ENCODE measurements at places on chromosomes 1 and 21.

DNA sequence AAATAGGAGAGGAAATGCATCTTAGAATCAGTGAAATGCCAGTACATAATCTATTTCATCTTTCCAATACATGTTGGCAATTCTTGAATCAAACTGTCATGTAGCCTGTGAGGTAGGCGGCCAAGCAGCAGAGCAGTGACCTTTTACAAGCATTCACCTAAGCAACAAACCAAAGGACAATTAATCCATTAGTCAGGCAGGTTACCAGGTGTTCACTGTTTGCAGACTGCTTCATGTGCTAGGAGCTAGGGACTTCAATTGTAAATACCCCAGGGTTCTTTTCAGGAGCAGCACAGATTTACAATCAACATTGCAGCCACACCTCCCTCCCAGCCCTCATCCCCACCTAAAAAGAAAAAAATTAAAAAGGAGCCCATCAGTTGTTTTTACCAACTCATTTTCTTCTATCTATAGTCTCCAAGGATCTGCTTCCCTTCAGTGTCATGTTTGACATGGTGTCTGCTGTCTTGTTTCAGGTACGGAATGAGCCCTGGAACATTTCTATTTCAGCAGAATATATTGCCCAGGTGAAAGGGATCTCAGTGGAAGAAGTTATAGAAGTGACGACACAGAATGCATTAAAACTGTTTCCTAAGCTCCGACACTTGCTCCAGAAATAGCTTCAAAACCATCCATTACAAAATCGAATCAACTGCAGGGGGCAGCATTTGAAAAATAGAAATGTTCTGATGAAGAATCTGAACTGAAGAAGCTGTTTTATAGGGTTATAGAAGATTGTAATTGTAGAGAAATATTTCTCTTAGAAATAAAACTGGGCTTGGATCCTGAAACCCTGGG lies 23.0 kb downstream of the TATDN3 start:
- H3K36me3 ChIP-seq = no peaks in the 10 kb centered on the region
- H3K27me3 ChIP-seq = no peaks in the 10 kb centered on the region
- no peak for DNase-seq
- no peak overlapping the region for H3K27ac ChIP-seq
- 0 out of 2 replicates have a peak, but pooled peaks cover 3% of the 10 kb centered on the region for H3K4me1 ChIP-seq
- no peak overlapping the region for H3K4me3 ChIP-seq

GRCh38 chr1:11358984-11359383 lies 86.0 kb downstream of the UBIAD1 start:
- no peaks in the 10 kb centered on the region for H3K4me1 ChIP-seq
- DNase-seq = no peak
- no peak overlapping the region for H3K27ac ChIP-seq

DNA sequence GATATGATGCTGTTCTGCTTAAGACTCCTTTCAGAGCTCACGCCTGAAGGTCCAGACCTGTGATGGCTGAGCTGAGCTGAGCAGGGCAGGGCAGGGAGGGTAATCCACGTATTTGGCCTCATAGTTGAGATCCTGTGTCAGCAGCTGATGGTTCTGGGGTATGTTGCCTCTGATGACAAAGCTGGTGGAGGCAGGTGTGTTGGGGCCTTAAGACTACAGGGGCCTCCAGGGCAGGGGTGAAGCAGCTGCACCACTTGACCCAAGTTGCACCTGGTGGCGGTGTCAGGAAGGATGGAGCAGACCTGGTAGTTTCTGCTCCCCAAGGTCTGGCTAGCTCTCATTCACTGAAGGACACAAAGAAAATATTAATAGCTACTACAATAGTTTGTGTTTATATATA lies 57.0 kb downstream of the FCRL5 start:
- H3K36me3 ChIP-seq = no peaks in the 10 kb centered on the region
- no peak overlapping the region for H3K27ac ChIP-seq
- H3K4me3 ChIP-seq = no peak overlapping the region
- no peak for DNase-seq
- no peaks in the 10 kb centered on the region for H3K4me1 ChIP-seq
- peaks cover 4% of the 10 kb centered on the region for H3K27me3 ChIP-seq

GRCh38 chr1:199914546-199914945 lies 113.0 kb upstream of the NR5A2 start:
- no peak overlapping the region for H3K4me3 ChIP-seq
- DNase-seq = no peak
- no peak overlapping the region for H3K27ac ChIP-seq
- no peaks in the 10 kb centered on the region for H3K36me3 ChIP-seq
- H3K27me3 ChIP-seq = no peaks in the 10 kb centered on the region

DNA sequence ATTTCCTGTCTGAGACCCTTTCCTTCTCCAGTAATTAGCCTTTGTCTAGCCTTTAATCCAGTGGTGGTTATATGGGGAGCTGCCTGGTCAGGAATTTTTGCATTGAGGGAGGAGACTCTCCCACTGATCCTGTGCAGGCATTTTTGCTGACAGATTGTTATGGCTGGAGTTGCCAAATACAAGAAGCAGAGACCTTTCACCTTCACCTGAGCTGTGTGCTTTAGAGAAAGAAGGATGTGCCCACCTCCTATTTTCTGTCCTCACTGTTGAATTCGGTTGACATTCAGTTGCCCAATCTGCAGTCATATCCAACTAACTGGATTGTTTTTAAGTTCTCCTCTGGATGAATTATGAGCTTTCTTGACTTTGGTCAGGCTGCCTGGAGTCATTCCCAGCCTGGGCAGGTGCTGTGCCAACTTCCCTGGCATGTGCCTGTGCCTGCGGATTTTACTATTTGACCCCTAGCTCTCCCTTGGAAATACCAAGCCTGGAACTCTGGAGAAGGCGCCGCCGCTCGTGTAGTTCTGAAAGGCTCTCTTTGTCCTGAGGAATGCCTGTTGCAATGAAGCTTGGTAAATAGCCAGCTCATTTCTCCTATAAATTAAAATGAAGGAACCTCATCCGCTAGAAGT lies 143.9 kb downstream of the NOS1AP start:
- no peak for DNase-seq
- H3K4me3 ChIP-seq = no peak overlapping the region
- H3K27me3 ChIP-seq = no peaks in the 10 kb centered on the region

- 0 out of 2 replicates have a peak, but pooled peaks cover 2% of the 10 kb centered on the region for H3K36me3 ChIP-seq
- H3K27ac ChIP-seq = no peak overlapping the region
- no peaks in the 10 kb centered on the region for H3K27me3 ChIP-seq
Observed at GRCh38 chr1:226405411-226405988, 2.4 kb downstream of the PARP1 start.

- no peaks in the 10 kb centered on the region for H3K36me3 ChIP-seq
- H3K4me3 ChIP-seq = no peak overlapping the region
- no peaks in the 10 kb centered on the region for H3K4me1 ChIP-seq
- no peak for DNase-seq
Observed at GRCh38 chr21:44262338-44263056, 800 bp upstream of the DNMT3L start.

- H3K36me3 ChIP-seq = no peaks in the 10 kb centered on the region
- H3K27me3 ChIP-seq = no peaks in the 10 kb centered on the region
- H3K4me3 ChIP-seq = no peak overlapping the region
- no peak overlapping the region for H3K27ac ChIP-seq
- no peaks in the 10 kb centered on the region for H3K4me1 ChIP-seq
Observed at GRCh38 chr1:10050611-10051010, 17.9 kb downstream of the UBE4B start.

DNA sequence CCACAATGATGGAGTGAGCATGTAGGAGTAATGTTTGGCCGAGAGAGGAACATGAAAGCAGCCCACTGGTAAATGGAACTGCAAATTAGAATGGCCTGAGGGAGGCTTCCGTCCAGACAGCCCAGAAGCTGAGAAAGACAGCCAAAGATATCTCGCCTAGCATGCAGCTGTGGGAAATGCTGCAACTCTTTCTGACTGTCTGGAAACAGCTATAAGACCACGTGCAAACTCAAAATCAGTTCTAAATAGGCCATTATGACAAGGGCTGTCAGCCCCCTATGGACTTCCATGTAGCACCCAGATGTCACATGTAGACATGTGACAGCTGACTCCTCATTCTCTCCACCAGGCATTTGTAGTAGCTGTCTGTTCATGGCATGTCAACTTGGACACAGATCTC lies 62.9 kb upstream of the ATP1A1 start:
- no peaks in the 10 kb centered on the region for H3K36me3 ChIP-seq
- H3K4me1 ChIP-seq = no peaks in the 10 kb centered on the region
- no peaks in the 10 kb centered on the region for H3K27me3 ChIP-seq

DNA sequence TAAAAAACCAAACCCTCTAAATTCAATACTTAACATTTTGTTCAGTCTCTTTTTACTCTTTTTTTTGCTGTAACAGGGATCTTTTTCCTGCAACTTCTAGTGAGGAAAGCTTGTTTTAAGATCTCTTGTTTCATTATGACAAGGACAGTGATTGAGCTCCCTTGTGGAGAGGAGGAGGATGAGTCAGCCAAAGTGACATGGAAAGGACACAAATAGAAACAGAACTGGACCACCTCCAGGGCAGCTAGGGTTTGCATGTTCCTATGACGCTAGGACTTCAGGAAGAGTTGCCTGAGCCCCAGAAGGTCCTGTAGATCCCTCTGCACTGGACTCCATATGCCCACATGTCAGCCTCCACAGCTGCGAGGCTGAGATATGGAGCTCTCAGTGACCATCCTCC lies 212.6 kb upstream of the FAM78B start:
- H3K27me3 ChIP-seq = peaks cover 4% of the 10 kb centered on the region
- DNase-seq = no peak
- H3K4me1 ChIP-seq = no peaks in the 10 kb centered on the region
- H3K4me3 ChIP-seq = no peak overlapping the region

DNA sequence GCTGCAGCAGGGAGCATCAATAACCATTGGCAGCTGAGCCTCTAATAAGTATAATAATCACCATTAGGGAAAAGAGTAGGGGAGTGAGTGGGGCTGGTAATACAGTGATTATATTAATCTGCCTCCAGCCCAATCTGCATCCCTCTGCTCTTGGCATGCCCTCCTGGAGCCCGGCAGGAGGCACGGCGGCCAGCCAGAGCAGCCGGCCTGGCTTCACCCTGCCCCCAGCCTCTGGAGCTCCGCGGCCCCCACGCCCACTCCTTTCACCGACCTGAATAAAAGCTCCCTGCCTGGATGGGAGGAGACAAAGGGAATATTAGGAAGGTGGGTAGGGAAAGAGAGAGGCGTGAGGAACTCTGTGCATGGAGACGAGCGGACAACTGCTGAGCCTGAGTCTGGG lies 28.3 kb downstream of the OPTC start:
- H3K4me1 ChIP-seq = no peaks in the 10 kb centered on the region
- no peaks in the 10 kb centered on the region for H3K36me3 ChIP-seq
- H3K27me3 ChIP-seq = no peaks in the 10 kb centered on the region

- no peaks in the 10 kb centered on the region for H3K36me3 ChIP-seq
- DNase-seq = no peak
- H3K27ac ChIP-seq = no peak overlapping the region
- no peaks in the 10 kb centered on the region for H3K27me3 ChIP-seq
- no peaks in the 10 kb centered on the region for H3K4me1 ChIP-seq
Observed at GRCh38 chr21:35249636-35250035, 200.5 kb upstream of the RUNX1 start.

- no peak overlapping the region for H3K27ac ChIP-seq
- no peaks in the 10 kb centered on the region for H3K36me3 ChIP-seq
- no peaks in the 10 kb centered on the region for H3K27me3 ChIP-seq
Observed at GRCh38 chr1:221760911-221761310, 19.0 kb upstream of the DUSP10 start.

- no peak overlapping the region for H3K4me3 ChIP-seq
- no peak overlapping the region for H3K27ac ChIP-seq
- no peaks in the 10 kb centered on the region for H3K4me1 ChIP-seq
- no peak for DNase-seq
Observed at GRCh38 chr21:34642211-34643075, 26.4 kb upstream of the CLIC6 start.

GRCh38 chr1:104746994-104747393 lies 997.3 kb downstream of the AMY1C start:
- no peak overlapping the region for H3K4me3 ChIP-seq
- no peaks in the 10 kb centered on the region for H3K27me3 ChIP-seq
- no peak overlapping the region for H3K27ac ChIP-seq
- H3K4me1 ChIP-seq = no peaks in the 10 kb centered on the region
- no peaks in the 10 kb centered on the region for H3K36me3 ChIP-seq

GRCh38 chr1:3304246-3304645 lies 150.2 kb upstream of the ARHGEF16 start:
- no peak overlapping the region for H3K4me3 ChIP-seq
- no peaks in the 10 kb centered on the region for H3K36me3 ChIP-seq
- DNase-seq = no peak
- H3K27ac ChIP-seq = no peak overlapping the region
- H3K27me3 ChIP-seq = no peaks in the 10 kb centered on the region
- no peaks in the 10 kb centered on the region for H3K4me1 ChIP-seq

DNA sequence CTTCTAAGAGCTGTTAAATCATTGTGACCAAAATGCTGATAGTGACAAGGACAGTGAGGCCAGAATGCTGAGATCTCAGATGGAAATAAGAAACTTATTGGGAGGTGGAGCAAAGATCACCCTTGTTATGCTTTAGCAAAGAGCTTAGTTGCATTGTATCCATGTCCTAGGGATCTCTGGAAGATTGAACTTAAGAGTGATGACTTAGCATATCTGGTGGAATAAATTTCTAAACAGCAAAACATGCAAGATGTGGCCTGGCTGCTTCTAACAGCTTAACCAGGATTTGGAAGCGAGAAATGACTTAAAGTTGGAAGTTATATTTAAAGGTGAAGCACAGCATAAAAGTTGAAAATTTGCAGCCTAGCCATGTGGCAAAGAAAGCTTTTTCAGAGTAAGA lies 7.7 kb downstream of the NTMT2 start:
- no peaks in the 10 kb centered on the region for H3K36me3 ChIP-seq
- no peaks in the 10 kb centered on the region for H3K4me1 ChIP-seq
- H3K27me3 ChIP-seq = no peaks in the 10 kb centered on the region
- no peak overlapping the region for H3K27ac ChIP-seq
- no peak overlapping the region for H3K4me3 ChIP-seq

- no peaks in the 10 kb centered on the region for H3K4me1 ChIP-seq
- DNase-seq = no peak
- no peak overlapping the region for H3K27ac ChIP-seq
- no peak overlapping the region for H3K4me3 ChIP-seq
Observed at GRCh38 chr1:156379420-156380165, 10.6 kb downstream of the RHBG start.

DNA sequence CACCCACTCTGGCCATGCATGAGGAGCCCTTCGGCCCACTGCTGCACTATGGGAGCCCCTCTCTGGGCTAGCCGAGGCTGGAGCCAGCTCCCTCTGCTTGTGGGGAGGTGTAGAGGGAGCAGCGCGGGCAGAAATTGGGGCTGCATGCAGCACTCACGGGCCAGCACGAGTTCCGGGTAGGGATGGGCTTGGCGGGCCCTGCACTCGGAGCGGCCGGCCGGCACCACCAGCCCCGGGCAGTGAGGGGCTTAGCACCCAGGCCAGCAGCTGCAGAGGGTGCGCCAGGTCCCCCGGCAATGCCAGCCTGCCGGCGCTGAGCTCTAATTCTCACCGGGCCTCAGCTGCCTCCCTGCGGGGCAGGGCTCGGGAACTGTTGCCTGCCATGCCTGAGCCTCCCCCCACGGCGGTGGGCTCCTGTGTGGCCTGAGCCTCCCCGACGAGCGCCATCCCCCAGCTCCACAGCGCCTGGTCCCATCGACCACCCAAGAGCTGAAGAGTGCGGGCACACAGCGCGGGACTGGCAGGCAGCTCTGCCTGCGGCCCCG lies 209.0 kb downstream of the LTN1 start:
- H3K4me3 ChIP-seq = no peak overlapping the region
- H3K27ac ChIP-seq = no peak overlapping the region
- H3K27me3 ChIP-seq = no peaks in the 10 kb centered on the region
